Stimulated activated CD8-positive, alpha-beta memory T cell treated with anti-CD3 and anti-CD28 coated beads, Interleukin-15, amount 100 ng/mL, for 4 hours (primary cell): ENCODE measurements at places on chromosomes 7 and 10.

DNA sequence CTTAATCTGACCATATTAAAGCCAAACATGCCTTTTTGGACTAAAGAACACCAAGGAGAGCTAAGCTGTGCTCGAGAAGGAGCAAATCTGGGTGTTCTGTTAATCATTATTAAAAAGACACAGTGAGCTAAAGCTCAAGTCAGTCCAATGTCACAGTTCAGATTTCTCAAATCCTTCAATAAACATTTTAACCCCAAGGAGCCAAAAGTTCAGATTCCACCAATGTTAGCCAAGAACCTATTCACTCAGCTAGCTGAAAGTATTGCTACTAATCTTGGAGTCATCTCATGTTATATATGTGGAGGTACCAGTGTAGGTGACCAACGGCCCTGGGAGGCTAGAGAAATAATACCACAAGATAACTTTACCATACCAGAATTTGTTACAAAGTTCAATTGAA lies 14.5 kb upstream of the ZNF33B start:
- no peak for DNase-seq

GRCh38 chr10:101829561-101830315 lies 11.5 kb upstream of the OGA start:
- peak; percentile 46 for DNase-seq

DNA sequence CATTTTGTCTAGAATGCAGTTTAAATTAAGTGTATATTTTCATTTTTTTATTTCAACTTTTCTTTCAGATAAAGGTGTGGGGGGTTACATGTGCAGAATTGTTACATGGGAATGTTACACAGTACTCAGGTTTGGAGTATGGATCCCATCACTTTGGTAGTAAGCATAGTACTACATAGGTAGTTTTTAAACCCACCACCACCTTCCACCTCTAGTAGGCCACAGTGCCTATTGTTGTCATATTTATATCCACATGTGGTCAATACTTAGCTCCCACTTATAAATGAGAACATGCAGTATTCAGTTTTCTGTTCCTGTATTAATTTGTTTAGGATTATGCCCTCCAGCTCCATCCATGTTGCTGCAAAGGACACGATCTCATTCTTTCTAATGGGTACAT lies 200.6 kb downstream of the CCDC7 start:
- DNase-seq: no peak

- DNase-seq: no peak
Observed at GRCh38 chr10:31875608-31876007, 53.0 kb downstream of the ARHGAP12 start.

- no peak for DNase-seq
Observed at GRCh38 chr7:155597753-155598140, 46.7 kb upstream of the RBM33 start.

DNA sequence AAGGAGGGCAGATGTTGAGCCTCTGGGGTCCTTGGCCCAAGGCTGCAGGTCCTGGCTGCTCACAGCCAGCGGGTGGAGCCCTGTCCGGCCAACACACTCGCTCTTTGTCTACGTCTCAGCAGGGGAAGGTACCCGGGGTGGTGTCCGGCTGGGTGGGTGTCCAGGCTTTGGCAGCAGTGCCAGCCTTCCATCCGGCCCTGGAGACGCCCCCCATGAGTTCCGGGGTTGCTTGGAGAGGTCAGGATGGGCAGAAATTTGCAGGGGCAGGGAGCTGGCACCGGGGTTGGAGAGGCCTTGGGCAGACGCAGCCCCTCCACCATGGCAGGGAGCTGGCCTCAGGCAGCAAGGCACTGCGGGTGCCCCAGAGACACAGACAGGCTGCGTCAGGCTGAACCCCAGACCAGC lies 42.2 kb upstream of the ELN start:
- no peak for DNase-seq

GRCh38 chr7:87511510-87511909 lies 36.0 kb upstream of the ABCB4 start:
- DNase-seq: no peak

DNA sequence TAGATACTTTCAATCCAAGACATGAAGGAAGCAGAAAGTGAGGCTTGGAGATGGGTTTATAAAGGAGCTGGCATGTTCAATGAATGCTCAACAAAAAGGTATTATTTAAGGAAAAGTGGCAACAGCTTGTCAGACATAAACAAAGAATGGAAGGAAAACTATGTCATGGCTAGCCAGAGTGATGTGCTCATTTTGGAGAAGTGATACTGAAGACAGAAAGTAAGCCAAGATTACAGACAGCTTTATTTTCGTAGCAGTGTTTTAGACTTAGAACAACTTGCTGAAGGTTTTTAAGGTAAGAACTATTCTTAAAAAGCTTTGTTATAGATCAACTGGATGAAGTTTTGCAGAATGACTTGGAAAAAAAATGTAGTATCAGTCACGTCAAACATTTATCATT lies 160.5 kb upstream of the FERD3L start:
- DNase-seq: no peak

GRCh38 chr7:44368455-44368854 lies 43.1 kb upstream of the CAMK2B start:
- DNase-seq: no peak

- DNase-seq: no peak
Observed at GRCh38 chr10:97234400-97234799, 48.6 kb upstream of the SLIT1 start.
